ENCODE measurements at places on chromosomes 6 and 20.

- DNase-seq = no peak
Observed at GRCh38 chr6:10771371-10771894, 23.8 kb downstream of the TMEM14B start.

DNA sequence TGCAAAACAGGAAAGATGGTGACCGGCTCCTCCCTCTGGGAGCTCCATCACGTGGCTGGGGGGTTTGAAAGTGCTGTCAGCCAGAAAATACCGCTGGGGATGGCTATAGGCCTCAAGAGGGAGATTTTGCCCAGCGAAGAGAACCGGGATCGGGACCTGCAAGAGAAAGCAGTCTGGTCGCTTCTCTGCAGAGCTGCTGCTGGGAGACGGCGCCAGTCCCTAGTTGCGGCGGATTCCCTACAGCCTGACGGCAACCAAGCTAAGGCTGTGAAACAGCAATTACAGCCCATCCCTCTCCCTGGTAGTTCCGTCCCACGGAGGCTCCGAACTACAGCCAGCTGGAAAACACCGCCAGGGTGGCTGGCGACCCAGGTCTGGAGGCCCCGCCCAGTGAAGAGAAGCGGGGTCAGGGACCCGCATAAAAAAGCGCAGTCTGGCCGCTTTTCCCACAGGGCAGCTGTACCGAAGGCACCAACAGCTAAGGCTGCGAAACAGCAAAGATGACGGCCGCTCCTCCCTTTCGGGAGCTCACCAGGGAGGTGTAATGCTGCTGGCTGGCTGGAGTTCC is 238.1 kb upstream of the IRAK1BP1 start:
- peak; percentile 37 for DNase-seq

- no peak for DNase-seq
Observed at GRCh38 chr6:89758830-89759229, 60.8 kb downstream of the MDN1 start.

- DNase-seq = no peak
Observed at GRCh38 chr6:90663106-90663505, 76.2 kb upstream of the MAP3K7 start.

GRCh38 chr6:168332020-168332419 is 12.4 kb upstream of the DACT2 start:
- no peak for DNase-seq

DNA sequence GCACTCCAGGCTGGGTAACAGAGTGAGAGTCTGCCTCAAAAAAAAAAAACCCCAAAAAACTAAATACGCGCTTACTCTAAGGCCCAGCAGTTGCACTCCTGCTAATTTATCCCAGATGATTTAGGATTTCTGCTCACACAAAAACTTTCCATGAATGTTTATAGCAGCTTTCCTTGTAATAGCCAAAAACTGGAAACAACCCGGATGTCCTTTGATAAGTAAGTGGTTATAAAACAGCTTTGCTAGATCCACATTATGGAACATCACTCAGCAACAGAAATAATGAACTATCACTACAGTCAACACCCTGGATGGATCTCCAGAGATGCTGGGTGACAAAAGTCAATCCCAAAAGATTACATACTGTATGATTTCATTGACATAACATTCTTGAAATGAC is 220.4 kb upstream of the JARID2 start:
- DNase-seq = no peak

- no peak for DNase-seq
Observed at GRCh38 chr6:134706806-134707205, 243.1 kb downstream of the ALDH8A1 start.

DNA sequence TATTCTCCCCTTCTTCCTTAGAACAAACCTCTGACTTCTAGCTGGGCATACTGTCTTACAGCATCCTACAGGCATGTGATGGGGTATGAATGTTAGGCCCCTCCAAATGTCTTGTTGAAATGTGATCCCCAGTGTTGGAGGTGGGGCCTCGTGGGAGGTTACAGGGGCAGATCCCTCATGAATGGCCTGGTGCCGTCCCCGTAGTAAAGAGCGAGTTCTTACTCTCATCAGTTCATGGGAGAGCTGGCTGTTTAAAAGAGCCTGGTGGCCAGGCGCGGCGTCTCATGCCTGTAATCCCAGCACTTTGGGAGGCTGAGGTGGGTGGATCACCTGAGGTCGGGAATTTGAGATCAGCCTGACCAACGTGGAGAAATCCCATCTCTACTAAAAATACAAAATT is 15.5 kb downstream of the OVOL2 start:
- no peak for DNase-seq

DNA sequence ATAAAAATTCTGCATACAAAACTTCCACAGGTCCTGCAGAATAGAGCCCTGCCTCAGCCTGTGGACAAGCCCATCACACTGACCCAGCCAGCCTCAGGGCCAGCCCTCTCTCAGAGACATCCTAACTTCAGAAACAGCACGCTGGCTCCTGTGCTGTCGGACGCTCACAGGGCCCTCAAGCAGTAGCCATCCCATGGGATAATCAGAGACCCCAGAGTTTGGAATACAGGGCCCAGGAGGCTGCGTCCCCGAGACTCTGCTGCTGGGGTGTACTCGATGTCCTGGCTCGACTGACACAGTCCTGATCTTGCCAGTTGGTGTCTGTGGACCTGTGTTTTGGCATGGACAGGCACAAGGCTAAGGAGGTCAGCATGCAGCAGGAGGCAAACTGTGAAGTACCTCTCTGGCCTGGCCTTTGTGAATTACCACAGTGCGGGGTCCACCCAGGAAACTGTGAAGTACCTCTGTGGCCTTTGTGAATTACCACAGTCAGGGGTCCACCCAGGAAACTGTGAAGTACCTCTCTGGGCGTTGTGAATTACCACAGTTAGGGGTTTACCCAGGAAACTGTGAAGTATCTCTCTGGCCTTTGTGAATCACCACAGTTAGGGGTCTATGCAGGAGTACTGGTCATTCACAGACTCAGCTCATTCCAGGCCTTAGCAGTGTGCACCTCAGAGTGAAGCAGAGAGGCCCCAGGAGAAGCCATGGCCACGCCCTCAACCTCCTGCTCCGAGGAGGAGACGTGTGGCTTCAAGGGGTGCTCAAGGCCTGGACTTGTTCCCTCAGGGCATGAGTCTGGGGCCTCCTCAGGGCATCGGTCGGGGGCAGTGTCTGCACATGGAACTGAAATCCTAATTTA is 212.4 kb downstream of the SYNDIG1 start:
- DNase-seq = no peak

DNA sequence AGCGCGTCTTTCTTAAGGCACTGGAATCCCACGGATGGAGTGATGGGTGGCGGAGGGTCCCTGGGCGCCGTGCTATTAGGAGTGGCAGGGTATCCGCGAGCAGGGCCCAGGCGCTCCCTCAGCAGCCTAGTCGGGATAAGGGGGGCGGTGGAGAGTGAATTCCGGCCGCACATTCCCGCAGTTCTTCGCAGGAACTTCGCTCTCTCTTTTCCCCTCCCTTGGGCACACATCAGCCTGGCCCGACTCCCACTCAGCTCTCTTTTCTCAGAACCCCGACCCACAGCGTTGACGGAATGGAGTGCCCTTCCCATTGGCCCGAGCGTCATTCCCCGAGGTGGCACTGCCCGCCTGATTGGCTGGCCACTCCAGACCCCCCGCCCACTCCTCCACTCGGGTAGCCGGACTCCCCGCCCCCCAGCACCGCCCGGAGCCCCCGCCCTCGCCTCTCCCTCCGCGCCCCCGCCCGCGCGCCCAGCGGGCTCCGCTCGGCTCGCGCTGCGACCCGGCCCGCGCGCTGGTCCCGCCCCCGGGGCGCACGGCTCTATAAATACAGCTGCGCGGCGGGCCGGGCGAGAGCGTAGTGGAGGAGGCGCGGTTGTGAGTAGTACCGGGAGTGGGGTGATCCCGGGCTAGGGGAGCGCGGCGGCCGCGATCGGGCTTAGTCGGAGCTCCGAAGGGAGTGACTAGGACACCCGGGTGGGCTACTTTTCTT is at the start of gene ID4:
Gene ID4 (plus strand): TSS at position 572 of the 712 bp plus-strand sequence. CDS start 385 bp downstream, outside the sequence.
- DNase-seq = peak; percentile 99

- DNase-seq = peak; percentile 48
Observed at GRCh38 chr6:142903812-142904211, 41.2 kb downstream of the HIVEP2 start.

- no peak for DNase-seq
Observed at GRCh38 chr20:23363257-23363649, 1.3 kb downstream of the GZF1 start.

GRCh38 chr20:13186043-13186774 is 34.9 kb upstream of the ISM1 start:
- no peak for DNase-seq

- DNase-seq = peak; percentile 7
Observed at GRCh38 chr6:145329257-145329656, 406.1 kb downstream of the EPM2A start.

GRCh38 chr20:34058831-34059230 is 53.2 kb downstream of the EIF2S2 start:
- DNase-seq = no peak

DNA sequence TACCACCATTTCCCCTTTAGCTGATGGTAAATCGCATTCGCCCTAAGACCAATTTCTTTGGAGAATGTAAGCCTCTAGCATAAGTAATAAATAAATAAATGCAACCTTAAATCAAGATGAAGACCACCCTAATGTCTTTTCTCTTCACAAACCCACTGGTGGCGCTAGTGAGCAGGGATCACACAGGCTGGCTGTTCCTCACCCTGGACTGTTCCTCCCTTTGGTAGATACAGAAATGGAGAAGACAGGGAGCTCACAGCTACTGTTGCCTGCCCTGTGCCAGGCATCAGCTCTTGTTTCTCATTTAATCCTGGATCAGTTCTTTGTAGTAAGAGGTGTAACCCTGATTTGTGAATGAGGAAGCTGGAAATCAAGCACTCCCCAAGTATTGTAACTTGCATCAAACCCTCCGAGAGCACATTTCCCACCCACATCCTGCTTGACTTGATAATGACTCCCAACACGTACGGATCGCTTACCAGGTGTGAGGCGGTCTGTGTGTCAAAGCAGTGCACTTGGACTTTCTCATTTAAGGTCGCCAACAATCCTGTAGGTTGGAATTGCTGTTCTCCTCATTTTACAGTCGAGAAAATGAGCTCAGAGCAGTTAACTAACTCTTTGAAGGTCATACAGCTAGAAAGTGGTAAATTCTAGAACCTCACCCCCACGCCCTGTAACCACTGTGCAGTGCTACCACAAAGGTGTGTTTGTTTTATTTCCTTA is 236.1 kb downstream of the TSHZ2 start:
- no peak for DNase-seq

DNA sequence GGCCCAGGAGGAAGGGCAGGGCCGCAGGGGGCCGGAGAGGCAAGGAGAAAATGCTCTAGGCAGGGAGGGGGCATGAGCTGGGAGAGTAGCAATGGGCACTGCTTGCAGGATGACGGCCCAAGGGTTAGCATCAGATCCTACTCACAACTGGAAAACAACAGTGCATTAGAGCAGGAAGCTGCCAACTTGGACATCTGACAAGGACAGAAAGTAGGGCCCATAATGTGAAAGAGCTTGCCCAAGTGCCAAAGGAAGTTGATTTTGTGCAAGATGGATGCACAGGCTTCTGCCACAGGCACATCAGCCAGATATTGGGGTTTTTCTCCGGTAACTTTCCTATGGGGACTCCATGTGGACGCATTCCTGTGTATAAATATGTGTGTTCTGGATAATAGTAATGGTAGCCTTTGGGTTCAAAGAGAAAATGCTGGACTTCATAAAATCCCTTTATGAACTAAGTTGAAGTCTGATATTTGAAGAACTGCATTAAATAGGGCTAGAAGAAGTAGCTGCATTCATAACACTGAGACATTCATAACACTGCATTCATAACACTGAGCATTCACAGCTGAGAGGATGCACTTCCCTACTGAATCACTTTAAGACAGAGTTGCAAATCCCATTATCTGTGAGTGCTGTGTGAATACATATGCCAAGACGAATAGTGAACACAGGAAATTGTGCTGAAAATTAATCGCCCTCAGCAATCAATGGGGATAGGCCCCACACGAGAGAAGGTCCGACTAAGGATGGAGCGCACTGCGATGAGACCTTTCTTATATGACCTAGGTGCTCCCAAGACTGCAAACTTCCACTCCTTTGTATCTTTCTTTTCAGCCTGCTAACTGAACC is 235.6 kb upstream of the PRDM1 start:
- DNase-seq = no peak

DNA sequence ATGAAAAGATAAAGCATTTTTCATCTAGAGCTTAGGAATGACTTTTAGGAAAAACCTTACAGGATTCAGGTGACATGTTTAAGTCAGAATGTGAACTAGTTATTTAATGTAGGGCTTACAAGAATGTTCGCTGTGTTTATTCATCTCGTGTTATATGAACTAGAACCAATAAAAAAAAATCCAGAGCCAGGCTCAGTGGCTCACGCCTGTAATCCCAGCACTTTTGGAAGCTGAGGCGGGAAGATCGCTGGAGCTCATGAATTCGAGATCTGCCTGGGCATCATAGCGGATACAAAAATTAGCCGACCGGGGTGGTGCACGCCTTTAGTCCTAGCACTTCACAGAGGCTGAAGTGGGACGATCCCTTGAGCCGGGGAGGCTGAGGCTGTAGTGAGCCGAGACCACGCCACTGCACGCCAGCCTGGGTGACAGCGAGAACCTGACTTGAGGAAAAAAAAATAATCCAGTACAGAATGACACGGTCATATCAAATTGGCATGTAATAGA is 46.3 kb downstream of the OR2B2 start:
- DNase-seq = peak; percentile 37

DNA sequence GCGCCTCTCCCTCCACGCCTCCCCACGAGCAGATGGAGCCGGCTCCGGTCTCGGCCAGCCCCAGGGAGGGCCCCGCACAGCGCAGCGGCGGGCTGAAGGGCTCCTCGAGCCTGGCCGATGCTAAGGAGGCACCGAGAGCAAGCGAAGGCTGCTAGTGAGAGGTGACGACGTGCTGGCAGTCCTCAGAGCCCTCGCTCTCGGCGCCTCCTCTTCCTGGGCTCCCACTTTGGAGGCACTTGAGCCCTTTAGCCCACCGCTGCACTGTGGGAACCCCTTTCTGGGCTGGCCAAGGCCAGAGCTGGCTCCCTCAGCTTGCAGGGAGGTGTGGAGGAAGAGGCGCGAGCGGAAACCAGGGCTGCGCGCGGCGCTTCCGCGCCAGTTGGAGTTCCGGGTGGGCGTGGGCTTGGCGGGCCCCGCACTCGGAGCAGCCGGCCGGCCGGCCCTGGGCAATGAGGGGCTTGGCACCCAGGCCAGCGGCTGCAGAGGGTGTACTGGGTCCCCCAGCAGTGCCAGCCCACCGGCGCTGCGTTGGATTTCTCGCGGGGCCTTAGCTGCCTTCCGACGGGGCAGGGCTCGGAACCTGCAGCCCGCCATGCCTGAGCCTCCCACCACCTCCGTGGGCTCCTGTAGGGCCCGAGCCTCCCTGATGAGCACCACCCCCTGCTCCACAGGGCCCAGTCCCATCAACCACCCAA is 2.5 kb upstream of the TMEM14C start:
- DNase-seq = no peak

DNA sequence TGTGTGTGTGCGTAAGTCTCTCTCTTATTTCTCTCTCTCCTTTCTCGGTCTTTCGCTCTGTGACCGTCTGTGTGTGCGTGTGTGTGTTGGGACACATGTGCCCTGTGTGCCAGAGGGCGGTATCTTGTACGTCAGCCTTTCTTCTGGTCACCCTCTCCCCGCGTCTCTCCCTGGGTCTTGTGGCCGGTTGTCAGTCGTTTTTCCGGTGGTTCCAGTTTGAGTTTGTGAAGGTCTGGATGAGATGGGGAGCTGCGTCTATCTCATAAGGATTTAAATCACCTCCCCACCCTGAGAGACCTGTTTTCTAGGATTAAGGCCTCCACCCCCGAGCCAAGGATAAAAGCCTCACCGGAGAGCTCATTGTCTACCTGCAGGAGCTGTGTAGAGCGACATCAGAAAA is 295.5 kb upstream of the ZNF337 start:
- DNase-seq = no peak
